ENCODE measurements at places on chromosomes 4 and X.

DNA sequence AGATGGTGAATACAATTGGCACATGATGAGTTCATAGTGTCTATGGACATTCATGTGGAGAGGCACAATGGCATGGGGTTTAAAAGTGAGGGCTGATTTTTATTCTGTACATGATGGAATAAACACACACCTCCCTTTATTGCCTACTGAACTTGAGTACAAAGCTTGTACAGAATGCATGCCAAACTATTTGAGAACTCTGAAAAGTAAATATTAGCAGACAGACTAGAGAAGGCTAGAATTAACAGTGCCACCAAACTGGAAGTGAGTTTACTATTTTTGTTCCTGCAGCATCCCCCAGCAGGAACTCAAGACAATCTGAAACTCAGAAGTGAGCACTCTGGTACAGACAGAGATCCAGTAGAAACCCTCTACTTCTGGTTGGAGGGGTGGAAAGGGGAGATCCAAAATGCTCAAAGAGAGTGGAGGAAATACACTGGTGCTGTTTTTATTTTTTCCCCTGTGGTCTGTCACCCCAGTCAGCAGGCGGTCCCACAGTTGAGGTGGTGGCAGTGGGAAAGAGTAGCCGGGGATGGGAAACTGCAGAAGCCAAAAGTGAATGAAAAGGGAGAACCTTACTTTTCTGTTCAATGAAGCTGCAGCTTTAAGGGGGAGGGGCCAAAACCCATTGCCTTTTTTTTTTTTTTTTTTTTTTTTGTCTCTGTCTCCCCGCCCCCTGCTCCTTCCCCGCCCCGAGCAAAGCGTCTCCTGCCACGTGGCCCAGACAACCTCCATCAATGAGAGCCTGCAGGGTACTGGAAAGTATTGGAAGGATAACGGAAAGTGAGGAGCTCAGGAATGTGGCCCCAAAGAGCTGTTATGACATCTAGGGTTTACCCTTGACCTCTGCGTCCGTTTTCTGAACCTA, 20.5 kb downstream of the AKAP4 start:
- DNase-seq = no peak

DNA sequence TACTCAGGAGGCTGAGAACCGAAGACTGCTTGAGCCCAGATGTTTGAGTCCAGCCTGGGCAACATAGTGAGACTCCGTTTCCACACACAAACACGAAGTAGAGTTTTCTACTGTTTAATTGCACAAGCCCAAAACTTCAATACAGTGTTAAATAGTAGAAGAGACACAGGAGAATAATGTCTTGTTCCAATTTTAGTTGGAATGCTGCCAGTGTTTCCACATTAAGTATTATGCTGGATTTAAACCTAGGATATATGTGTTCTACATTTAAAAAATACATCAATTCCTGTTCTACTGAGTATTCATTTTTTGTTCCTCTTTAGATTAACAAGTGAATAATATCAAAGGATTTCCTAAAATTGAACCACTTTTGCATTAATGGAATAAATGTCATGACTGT, 91.3 kb downstream of the LCORL start:
- no peak for DNase-seq

GRCh38 chr4:1535926-1536578, 129.8 kb upstream of the NKX1-1 start:
- no peak for DNase-seq

DNA sequence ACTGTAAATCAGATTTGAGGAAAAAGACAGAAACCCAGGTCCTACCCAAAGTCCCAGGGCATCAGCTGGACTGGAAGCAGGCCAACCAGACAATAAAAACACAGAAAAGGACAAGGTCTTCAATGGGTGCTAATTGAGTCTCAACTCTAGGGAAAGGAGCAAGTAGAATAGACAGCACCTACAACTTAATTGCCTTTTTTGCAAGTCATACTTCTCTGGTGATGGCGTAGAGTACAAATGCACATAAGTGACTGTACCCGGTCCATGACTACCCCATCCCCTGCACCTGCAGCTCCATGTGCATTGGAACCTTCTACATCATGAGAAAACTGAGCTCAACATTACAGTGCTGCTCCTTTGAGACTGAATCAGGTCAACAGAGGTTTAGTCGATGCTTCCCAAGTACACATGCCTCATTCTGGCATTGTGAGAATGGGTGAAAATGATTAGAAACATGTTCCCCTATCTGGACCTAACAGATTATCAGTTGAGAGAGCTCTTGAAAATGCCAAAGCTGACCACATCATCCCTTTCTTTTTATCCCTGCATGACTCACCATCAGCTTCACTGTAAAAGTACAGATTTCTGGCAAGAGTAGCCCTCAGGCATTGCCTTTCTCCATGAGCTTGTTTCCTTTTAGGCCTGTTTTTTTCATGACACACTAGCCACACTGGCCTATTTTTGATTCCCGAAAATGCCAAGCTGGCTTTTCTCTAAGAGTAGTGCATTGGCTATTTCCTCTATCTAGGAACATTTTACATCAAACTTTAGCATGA, 298.3 kb downstream of the HS3ST1 start:
- DNase-seq = no peak

- DNase-seq = no peak
These were observed 305.7 kb downstream of the INPP4B start for GRCh38 chr4:142540483-142540804.

GRCh38 chr4:11631416-11631815, 202.7 kb upstream of the HS3ST1 start:
- DNase-seq = no peak

GRCh38 chrX:48468247-48468671, 1.8 kb downstream of the SLC38A5 start:
- no peak for DNase-seq

DNA sequence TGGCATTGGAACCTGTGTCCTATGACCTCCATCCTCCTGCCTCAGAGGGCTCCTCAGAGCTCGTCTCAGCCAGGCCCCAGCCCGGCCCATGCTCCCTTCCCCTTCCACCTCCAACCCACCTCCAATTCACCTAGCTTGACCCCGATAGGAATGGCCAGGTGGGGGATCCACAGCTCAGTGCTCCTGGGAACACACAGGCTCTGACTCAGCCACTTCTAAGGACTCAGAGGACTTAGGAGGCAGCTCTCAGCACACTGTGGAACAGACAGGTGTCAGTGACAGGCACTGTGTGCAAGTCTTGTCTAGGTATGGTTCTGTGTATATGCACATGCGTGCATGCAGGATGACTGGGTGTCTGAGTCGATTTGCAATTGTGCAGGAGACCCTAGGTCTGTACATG, 44.8 kb downstream of the PJA1 start:
- DNase-seq = no peak

- DNase-seq = no peak
These were observed 109.3 kb upstream of the BMP2K start for GRCh38 chr4:78666830-78667258.

DNA sequence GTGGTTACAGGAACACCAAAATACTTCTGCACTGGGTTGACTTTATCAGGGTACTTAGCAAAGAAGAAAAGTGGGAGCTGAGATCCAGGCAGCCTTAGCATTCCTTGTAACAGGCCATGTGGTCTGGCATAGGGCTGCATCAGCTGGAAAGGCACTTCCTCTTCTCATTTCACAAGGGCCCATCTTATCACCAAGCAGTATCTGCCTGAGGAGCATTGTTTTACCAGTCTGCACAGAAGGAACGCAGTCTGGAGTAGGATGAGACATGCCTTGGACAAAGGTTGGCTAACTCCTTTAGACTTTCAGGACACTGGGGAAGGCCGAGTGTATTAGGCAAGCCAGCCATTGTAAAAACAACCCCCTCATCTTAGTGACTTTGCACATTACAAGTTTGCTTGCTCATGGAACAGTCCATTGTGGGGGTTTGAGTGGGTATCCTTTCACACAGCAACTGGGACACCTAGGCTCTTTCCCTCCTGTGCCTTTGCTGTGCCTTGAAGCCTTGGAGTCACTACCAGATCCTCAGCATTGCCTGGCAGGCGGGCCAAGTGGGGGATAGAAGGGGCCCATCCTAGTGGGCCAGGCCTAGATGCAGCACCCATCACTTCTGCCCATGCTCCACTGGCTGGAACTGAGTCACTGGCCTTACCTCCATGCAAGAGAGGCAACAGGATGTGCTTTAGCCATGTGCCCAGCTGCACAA, 4.6 kb downstream of the SUV39H1 start:
- DNase-seq = no peak

GRCh38 chrX:9519546-9520216, 54.8 kb downstream of the TBL1X start:
- no peak for DNase-seq

- no peak for DNase-seq
These were observed 140.2 kb upstream of the KLF3 start for GRCh38 chr4:38523524-38524448.

- DNase-seq = no peak
These were observed 61.3 kb downstream of the PPP3CA start for GRCh38 chr4:101285985-101286384.

DNA sequence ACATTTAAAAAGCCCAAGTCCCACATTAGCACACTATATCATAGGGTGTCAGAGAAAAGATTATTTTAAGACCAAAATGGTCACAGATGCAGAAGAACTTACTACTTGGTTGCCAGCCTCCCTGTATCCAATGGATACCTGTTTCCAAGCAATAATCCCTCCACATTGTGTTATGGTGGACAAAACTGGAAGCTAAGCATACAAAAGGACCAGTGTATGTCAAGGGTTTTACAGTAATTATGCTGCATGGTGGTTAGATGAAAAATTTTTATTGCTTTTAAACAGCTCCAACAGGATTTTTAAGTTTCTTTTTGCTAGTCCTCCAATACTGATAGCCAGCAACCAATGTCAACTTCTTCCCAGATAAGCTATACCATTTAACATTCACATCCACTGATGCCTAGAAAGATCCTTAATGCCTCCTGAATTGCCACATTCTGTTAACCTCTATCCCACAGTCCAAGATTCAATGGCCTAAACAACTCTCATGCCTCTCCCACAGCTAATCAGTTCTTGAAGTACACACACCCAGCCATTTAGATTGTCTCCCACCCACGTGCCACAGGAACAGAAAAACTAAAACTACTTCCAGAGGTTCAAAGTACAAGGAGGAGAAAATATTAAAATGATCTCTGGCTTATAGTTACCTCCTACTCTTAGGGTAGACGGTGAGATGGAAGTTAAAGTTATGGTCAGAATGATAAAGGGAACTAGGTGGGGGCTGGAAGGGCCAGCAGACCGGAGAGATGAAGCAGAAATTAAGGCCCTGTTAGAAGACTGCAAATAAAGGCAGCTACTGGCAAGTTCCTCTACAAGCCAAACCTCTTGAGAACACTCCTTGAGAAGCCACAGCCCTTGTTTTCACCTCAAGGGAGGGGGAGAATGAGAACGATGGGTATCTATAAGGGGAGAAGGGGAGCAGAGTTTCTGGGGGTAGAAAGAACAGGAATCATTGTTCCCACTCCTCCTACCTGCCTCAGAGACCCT, 5.5 kb downstream of the MED14 start:
- DNase-seq = no peak

DNA sequence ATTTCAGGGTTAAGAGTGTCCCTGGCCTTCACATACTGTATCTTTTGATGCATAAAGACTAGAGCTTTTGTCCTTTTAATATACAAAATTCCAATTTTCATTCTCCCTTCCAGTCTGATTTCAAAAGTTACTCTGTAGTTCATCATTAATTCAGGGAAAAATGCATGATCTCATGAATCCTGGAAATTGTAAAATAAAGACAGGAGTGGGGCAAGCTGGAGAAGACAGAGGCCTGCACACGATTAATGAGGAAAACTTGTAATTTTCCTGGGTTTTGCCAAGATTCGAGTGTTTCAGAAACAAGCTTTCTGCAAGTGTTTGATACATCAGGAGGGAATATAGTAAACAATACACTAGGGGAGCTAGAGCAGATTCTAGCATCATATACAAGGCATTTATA, 947.9 kb downstream of the FAT4 start:
- DNase-seq = no peak

GRCh38 chr4:115275615-115276014, 162.2 kb upstream of the NDST4 start:
- no peak for DNase-seq

DNA sequence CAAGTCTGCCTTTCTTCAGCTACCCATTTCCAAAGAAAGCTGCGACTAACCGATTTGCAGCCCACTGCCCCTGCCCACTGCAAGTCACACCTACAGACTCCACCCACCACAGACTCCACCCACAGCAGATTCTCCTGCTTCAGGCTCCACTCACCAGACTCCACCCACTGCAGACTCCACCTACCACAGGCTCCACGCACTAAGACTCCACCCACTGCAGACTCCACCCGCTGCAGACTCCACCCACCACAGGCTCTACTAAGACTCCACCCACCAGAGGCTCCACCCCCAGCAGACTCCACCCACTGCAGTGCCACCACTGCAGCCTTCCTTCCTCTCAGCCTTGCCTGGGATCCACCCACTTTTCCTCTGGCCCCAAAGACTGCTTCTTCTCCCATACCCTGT, 41.3 kb downstream of the ABLIM2 start:
- no peak for DNase-seq

DNA sequence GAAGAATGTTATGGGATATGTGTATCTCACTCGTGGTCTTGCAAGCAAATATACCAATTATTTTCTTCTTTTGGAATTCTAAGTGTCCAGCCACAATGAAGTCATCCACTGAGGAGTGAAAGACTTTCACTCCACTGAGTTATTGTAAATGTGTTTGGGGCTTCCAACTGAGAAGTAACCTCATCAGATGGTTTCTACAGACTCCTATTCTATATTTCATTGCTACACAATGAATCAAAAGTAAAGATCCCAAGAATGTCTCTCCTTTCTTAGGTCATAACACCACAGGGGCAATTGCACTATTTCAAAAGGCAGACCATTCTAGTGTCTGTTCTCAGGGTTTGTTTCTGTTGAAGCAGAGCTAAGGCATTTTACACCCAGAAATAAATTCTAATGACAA, 12.3 kb upstream of the VCX2 start:
- no peak for DNase-seq

DNA sequence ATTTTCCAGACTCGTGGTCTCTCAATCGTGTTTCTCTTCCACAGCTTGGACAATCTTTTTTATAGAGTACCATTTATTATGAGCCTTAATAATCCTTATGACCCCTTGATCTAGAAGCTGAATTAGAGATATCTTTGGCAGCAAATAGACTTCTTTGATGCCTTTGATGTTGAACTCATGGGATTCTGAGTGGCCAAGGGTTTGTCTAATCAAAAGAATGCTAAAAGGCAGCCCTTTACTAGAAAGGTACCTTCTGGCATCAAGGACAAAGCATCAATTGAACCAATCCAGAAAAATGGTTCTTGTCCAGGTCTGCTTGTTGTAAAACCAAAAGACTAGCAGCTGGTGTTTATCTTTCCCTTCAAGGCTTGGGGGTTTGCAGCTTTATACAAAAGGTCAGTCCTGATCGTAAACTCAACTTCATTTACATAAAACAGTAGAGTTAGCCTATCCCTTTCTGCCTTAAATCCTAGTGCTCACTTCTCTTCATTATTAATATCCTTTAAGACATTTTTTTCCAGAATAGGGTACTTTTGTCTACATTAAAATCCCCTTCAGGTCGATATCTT, 411.3 kb downstream of the FAT4 start:
- DNase-seq = no peak

DNA sequence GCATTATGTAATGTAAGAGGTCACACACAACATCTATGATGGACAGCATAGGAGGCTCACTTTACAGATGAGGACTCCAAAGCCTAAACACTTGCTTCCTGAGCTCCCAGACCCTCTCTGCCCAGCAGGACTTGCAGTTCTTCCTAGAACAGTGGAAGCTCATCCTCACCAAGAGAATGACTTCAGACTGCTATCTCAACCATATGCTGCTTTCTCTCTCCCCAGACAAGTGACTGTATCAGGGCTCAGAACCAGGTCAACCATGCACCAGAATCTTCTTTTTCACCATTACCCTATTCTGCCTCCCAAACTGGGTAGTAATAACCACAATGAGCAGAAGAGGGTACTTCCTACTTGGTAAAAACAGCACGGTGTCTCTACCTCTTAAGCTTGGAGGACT, 12.2 kb downstream of the RNF150 start:
- DNase-seq = no peak
